Naive thymus-derived CD8-positive, alpha-beta T cell (primary cell): ENCODE measurements at places on chromosomes 1 and 21.

- no peak for DNase-seq
These were observed 75.2 kb upstream of the TSPAN2 start for GRCh38 chr1:115164484-115164883.

GRCh38 chr1:223702735-223703667, 9.3 kb upstream of the CAPN2 start:
- no peak for DNase-seq

GRCh38 chr1:169623132-169623926, 6.6 kb downstream of the SELP start:
- no peak for DNase-seq

- DNase-seq, result no peak
These were observed 109.6 kb upstream of the DPYD start for GRCh38 chr1:98030483-98030882.

DNA sequence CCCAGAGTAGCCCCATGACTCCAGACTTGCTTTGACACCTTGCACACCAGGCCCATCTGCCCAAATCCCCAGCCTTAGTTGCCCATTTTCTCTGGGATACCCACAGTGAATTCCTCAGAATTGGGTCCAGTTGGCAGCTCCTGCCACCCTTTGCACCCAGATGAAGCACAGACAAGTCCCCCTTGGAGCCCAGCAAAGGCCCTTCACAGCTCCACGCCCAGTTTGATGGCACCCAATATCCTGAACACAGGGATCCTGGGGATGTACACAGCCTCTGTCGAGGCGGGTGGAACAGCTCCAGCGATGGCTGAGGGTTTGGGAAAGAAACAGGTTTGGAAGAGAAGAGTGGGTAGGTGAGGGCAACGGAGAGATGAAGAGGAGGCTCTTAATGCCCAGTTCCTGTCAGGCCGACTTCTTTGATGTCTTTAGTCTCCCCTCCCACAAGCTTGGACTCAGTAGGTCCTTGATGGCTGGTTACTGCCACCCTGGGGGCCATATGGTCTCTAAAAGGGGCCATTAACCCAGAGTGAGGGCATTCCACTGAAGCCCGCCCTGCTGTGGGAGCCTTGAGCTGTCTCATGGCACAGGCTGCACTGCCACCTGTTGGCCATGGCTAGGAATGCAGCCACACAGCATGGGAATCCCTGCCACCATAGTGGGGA, 21.7 kb downstream of the TMEM53 start:
- peak; percentile 69 for DNase-seq

DNA sequence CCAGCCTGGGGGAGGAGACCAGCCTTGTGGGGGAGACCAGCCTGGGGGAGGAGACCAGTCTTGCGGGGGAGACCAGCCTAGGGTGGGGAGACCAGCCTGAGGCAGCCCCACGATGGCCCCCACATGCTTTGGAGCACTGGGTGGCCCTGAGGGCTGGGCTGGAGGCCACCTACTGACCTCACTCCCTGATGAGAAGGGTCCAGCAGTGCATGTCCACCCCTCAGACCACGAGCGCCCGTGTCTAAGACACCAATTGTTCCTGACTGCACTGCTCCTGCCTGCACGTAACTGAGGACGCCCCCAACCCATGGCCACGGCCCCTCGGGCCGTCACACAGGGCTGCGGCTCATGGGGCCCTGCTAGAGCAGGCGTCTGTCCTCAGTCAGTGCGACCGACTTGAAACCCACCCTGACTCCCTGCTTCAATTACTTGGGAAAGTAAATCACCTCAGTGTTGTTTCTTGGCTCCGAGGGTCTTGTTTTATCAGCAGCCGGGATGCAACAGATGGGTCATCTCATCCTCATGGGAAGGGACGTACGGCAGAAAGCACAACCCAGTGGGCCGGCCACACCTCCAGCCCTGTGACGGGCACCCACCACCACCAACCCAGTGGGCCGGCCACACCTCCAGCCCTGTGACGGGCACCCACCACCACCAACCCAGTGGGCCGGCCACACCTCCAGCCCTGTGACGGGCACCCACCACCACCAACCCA, at the start of gene SPATC1L:
Gene SPATC1L (minus strand): TSS at position 550 of the 715 bp plus-strand sequence. CDS start 1,643 bp downstream, outside the sequence.
- DNase-seq, result peak; percentile 52

DNA sequence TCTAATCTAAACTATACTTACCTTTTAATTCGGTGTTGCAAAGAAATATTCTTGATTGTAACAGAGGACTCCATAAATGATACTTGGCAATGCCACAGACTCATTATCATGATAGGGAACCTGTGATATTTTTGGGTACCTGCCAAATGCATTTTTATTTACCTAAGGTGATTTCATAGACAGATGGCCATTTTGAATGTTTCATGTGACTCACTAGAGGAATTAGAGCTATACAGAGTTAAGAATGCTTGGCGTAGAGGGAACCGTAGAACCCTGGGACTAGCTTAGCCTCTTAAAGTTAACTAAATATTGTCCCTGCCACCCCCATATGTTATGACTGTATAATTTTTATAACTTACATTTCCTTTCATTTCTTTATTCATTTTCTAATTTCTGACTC, 136.1 kb downstream of the DISP1 start:
- DNase-seq, result no peak

GRCh38 chr1:174949645-174950044, 50.1 kb upstream of the CACYBP start:
- DNase-seq, result no peak

- no peak for DNase-seq
These were observed 37.6 kb downstream of the FCRL2 start for GRCh38 chr1:157739229-157739901.
